MM.1S (cell line): ENCODE measurements at places on chromosomes 11 and 22.
A peak's percentile ranks its signal among the peaks of the same experiment; 100 is the strongest.

DNA sequence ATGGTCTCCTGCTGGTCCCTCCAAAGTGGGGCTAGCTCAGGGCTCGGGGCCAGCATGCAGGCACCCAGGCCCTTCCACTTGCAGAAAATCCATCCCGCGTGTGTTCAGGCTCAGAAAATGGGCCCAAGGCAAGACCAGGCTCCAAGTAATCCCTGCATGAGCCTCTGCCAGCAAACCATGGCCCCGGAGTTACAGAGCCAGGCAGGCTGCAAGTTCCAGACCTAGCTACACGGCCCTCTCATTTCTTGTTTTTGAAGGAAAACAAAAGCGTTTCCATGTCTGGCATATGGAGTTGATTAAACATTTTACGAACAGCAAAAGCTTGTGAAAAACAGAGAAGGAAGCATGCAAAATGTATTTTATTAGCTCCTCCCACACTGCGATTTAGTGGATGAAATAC, 29.7 kb downstream of the KIAA0930 start:
- DNase-seq = no peak

DNA sequence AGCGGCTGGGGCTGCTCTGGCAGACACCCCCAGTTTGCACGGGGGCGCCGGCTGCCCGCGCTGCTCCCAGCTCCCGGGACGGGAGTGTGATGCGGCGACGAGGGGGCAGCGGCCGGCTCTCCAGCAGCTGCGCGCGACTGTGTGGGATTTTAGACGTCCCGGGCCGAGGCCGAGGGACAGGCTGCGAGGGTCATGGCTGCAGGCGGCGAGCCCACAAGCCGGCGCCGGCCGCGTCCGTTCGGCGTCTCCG, 159 bp downstream of the FZD4 start:
- DNase-seq = no peak

GRCh38 chr11:131841925-131842635, 471.7 kb downstream of the NTM start:
- no peak for DNase-seq

- no peak for DNase-seq
These were observed 35.6 kb downstream of the PC start for GRCh38 chr11:66922551-66922950.

- no peak for DNase-seq
These were observed at the start of gene RASGRP2 for GRCh38 chr11:64743591-64744543. Gene RASGRP2 (minus strand): TSS chr11:64744142. CDS start chr11:64742866, 1,276 bp downstream.

DNA sequence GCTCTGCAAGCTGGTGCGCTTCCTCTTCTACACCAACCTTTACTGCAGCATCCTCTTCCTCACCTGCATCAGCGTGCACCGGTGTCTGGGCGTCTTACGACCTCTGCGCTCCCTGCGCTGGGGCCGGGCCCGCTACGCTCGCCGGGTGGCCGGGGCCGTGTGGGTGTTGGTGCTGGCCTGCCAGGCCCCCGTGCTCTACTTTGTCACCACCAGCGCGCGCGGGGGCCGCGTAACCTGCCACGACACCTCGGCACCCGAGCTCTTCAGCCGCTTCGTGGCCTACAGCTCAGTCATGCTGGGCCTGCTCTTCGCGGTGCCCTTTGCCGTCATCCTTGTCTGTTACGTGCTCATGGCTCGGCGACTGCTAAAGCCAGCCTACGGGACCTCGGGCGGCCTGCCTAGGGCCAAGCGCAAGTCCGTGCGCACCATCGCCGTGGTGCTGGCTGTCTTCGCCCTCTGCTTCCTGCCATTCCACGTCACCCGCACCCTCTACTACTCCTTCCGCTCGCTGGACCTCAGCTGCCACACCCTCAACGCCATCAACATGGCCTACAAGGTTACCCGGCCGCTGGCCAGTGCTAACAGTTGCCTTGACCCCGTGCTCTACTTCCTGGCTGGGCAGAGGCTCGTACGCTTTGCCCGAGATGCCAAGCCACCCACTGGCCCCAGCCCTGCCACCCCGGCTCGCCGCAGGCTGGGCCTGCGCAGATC, 16.5 kb downstream of the P2RY2 start:
- DNase-seq = no peak

DNA sequence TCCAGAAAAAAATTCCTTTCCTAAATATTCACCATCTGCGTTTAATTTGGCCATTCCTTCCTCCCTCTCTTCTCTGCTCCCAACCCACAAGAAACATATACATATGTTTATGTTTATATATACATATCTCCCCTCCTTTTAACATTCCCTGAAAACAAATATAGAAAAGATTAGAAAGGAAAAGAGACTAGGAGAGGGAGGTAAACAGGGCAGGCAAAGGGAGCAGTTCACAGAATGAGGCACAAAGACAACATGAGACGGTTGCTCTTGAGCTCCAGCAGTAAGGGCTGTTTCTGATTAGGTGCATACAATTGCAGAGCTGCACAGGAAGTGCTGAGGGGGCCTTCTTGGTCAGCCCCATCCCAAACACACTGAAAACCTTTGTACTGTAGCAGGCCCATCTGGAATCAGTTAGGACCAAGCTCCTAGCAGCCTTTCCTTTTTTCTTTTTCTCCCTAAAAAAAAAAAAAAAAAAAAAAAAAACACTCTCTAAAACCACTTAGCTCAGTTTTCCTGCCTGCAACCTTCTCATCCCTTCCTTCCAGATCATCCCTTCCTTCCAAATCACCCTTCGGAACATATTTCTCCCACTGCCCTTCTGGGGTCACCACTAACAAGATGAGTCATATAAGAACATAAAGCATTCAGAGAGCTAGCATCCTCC, 57.0 kb downstream of the RBFOX2 start:
- no peak for DNase-seq

DNA sequence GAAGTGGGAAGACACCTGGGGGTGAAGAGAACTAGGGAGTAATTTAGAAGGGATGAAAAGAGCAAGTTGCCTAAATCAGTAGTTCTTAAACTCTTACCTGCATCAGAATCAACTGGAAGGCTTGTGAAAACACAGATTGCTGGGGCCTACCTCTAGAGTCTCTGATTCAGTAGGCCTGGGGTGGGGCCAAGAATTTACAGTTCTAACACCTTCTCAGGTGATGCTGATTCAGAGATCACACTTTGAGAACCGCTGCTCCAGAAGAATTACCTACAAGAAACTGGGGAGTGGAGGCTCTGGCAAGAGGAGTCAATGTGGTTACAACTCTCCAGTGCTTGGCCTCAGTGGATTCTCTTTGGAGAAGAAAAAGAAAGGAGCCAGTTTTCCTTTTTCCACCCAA, 128.7 kb downstream of the C11orf58 start:
- no peak for DNase-seq

DNA sequence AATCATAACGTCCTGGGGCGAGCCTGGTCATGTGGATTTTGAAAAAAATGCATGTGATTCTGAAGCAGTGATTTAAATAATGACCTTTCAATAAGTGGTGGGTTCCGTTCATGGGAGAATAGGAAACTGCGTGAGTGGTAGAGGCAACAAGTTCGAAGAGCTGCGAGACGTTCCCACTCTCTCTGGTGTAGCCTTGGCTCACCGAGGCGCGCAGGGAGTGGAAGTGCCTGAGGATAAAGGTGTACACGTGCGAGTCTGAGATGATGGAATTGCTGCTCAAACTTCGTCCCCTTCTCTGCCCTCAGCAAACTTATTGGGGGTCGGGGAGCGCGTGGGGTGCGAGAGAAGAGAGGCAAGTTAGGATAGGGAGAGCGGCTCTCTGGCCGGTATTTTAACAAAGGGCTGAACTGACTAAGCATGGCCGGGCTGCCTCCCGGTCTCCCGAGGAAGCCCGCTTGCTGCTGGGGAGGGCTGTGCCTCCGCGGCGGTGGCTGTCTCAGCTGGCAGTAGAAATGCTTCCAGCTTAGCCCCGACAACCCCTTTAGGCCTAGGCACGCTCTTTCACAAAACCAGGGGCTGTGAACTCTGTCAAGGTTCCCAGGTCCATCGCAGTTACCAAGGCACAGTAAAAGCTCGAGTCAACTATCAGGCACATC, 875 bp upstream of the STT3A start:
- peak; percentile 10 for DNase-seq

DNA sequence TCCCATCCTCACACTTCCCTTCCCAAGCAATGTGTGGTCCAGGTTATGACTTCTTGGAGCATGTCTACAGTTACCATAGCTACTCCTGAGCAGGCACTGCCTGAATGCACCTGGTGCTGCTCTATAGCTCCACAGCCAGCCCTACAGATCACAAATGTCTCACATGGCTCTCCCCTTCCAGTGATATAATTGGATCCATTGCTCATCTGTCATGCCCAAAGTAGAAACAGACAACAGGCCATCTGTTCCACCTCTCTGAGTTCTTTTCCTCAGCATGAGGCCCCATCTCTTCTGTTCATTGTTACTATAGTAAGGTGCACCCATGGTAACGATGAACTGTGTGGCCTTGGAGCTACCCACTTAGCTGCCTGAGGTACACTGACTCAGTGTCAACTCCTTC, 320.3 kb upstream of the ZC3H12C start:
- DNase-seq = no peak

DNA sequence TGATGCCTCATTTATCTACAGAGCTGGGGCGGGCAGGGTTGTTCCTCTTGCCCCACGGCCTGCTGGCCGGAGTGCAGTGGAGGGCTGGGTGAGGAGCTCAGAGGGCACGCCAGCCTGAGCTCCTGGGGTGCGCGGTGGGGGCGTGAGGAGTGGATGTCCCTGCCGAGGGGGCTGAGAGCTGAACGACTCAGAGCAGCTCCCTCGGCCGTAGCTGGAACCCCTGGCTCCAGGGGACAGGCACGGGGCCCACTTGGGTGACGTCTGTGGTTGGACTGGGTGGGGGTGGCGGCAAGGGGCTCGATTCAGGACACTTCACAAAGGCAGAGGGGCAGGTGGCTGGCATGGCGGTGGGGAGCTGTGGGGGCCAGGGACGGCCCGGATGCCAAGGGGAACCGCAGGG, 62.4 kb downstream of the TRMU start:
- DNase-seq = no peak

GRCh38 chr11:61917334-61918109, at the start of gene RAB3IL1:
Gene RAB3IL1 (minus strand): TSS chr11:61917566. CDS start chr11:61917367, 199 bp downstream.
- DNase-seq = no peak

DNA sequence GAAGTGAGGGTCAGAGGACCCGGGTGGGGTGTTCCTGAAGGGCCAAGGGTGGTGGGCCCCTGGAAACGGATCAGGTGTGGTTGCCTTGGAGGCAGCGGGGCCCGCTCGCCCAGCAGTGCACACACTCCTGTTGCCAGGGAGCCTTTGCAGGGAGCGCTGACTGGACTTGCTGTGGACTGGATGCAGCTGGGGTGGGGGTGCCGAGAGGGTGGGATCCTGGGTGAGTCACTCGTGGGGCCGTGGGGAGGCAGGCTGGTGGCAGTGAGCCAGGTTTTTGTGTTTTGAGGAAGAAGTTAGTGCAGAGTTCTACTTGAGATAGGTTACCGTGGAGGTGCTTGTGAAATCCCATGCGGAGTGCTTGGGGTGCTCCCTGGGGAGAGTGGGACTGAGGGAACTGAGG, 1.3 kb downstream of the MRPL23 start:
- no peak for DNase-seq

- no peak for DNase-seq
These were observed 14.5 kb downstream of the MYEOV start for GRCh38 chr11:69308491-69308911.

DNA sequence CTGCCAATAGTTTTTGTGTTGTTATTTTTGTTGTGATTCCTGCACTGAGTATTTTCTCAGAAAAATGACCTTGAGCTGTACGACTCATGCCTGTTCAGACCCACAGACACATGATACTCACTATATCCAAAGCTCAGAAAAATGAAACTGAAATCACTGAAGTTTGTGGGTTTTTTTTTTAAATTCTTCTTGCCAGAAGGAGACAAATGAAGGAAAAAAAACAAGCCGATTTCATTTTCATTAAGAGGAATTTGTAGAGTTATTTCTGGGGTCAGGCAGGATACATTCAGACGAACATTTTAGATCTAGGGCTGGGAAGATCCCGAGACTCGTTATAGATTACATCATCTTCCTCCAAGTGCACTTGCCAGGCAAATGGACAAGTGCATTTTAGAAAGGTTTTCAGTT, 60.4 kb downstream of the BMAL1 start:
- DNase-seq = peak; percentile 82

- no peak for DNase-seq
These were observed 6.8 kb upstream of the LIN7C start for GRCh38 chr11:27513389-27513788.

- no peak for DNase-seq
These were observed 131.1 kb upstream of the NCAM1 start for GRCh38 chr11:112829971-112830654.
